ENCODE measurements at places on chromosomes 6 and 20.

- no peak for DNase-seq
These were observed 155.1 kb downstream of the BTBD9 start for GRCh38 chr6:38484656-38485055.

DNA sequence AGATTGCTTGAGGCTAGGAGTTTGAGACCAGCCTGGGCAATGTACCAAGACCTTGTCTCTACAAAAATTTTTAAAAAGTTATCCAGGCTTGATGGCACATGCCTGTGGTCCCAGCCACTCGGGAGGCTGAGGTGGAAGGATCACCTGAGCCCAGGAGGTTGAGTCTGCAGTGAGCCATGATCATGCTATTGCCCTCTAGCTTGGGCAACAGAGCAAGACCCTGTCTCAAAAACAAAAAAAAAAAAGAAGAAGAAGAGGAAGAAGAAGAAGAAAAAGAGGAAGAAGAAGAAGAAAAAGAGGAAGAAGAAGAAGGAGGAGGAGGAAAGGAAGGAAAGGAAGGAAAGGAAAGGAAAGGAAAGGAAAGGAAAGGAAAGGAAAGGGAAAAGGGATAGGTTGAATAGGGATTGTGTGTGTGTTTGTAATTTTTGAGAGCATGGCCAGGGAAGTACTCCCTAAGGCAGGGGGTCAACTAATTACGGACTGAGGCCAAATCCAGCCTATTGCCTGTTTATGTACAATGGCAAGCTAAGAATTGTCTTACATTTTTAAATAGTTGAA lies 43.0 kb upstream of the ZNF217 start:
- DNase-seq, result no peak

DNA sequence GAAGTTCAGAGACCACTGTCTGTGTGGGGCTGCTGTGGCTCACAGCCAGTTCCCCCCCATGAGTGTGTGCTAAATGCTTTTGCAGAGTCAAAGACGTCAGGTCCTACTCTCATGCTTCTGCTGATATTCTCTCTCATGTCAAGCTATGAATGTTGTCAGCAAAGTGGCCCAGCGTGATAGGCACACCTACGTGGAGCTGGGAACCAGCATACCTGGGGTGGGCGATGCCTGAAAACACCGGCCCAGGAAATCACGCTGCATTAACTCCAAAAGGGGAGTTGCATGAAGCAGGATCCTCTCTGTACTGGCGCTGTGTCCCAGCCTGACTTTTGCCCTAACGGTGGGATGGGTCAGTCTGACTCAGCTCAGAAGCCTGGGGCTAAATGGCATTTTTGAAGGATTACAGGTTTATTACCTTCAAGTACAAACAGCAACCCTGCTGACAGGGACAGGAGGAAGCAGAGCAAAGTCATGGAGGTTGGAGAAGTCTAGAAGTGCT lies 9.0 kb upstream of the MRPS10 start:
- peak; percentile 65 for DNase-seq

GRCh38 chr6:127792616-127793015 lies 108.2 kb downstream of the THEMIS start:
- no peak for DNase-seq

- DNase-seq, result no peak
These were observed 110.7 kb downstream of the KIF6 start for GRCh38 chr6:39614393-39614950.

- DNase-seq, result no peak
These were observed 35.1 kb downstream of the SNRNP48 start for GRCh38 chr6:7624796-7625710.

DNA sequence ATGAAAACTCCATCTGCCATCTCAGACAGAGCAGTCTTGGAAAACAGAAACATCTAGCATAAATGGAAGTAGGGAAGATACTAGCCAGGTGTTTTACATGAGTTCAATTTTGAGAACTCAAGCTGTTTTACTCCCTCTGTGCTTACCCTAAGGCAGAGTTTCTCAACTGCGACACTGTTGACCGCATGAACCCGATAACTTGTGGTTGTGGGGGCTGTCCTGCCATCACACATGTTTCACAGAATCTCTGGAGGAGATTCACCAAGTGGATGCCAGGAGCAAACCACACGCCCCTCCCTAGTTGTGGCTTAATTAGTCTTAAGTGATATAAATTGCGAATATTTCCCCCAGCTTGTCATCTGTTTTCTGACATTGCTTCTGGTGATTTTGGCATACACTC lies 2.3 kb upstream of the SERPINB6 start:
- no peak for DNase-seq

DNA sequence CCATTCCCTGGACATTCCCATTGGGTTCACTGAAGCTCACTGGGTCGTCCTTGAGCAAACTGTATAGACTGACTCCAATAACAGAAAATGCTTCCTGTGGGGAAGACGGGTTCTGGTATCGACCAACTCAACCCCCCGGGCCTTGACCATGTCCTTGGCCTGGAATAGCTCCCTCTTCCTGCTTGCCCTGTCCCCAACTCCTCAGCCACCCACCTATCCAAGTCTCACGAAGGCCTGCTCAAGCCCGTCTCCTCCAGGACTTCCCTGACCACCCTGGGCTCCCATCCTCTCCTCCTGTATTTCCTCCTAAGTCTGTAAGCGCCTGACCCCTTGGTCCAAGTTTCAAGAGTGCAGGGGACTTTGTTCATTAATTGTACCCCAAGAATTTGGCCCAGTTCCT lies 2.8 kb upstream of the HMGA1 start:
- DNase-seq, result peak; percentile 3

DNA sequence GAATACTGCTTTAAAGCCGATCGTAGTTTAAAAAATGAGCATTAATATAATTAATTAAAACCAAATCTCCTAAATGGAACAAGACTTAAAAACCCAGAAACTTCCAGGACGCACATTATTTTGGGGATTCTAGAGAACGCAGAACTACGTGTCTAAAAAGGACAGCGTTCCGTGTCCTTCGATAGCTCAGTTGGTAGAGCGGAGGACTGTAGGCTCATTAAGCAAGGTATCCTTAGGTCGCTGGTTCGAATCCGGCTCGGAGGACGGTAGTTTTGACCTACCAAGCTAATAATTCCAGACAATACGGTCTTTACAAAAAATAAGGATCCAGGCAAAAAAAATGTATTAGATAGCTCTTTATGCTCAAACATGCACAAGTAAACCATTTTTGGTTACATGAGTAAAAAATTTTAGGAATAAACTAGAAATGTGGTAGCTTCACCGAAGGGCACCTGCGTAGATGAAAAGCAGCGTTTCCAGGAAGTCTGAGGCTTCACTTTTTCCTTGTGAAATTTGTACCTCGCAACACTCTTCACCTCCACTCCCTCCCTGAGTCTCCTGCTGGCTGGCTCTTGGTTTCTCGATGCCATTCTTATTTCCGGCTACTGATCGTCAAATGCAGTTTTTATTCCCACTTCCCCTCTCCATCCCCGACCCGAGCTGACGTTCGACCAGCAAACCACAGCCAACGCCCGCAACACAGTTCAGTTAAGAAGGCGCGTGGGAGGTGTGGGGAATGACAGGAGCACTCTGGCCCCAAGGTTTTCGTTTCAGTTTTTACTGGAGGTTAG lies 19.6 kb upstream of the ABT1 start:
- DNase-seq, result peak; percentile 61

DNA sequence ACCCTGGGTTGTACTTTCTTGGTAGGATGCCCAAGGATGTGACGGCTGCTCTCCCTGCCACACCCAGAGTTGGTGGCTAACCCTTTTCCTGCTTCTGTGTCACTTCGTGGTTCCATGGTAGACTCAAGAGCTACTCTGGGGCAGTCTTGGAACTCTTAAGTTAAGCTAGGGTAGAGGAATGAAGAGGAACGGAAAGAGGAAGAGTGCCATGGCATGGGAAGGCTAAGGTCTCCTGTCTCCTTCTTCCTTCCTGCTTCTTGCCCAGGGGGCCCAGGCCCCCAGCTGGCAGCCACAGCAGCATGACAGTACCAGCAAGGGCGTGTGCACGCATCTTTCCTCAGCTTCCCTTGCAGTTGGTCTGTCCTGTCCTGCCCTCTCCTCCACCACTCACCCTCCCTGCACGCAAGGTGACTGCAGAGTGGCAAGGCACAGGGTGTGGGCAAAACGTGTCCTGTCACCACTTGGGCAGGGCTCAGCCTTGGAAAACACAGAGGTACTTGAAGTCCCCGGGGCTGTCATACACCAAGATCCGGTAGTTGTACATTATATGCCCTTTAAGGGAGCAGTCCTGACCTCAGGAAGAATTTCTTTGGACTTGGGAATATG lies 39.8 kb upstream of the TGM3 start:
- DNase-seq, result no peak

- DNase-seq, result no peak
These were observed 182.0 kb downstream of the DOK5 start for GRCh38 chr20:54657268-54657826.

- DNase-seq, result no peak
These were observed 6.5 kb upstream of the ZNF343 start for GRCh38 chr20:2515203-2515602.

GRCh38 chr20:31908424-31908823 lies 38.0 kb downstream of the TTLL9 start:
- no peak for DNase-seq

- DNase-seq, result no peak
These were observed 4.7 kb downstream of the DSN1 start for GRCh38 chr20:36768768-36769430.

GRCh38 chr6:45432977-45433376 lies 55.2 kb upstream of the SUPT3H start:
- DNase-seq, result no peak

DNA sequence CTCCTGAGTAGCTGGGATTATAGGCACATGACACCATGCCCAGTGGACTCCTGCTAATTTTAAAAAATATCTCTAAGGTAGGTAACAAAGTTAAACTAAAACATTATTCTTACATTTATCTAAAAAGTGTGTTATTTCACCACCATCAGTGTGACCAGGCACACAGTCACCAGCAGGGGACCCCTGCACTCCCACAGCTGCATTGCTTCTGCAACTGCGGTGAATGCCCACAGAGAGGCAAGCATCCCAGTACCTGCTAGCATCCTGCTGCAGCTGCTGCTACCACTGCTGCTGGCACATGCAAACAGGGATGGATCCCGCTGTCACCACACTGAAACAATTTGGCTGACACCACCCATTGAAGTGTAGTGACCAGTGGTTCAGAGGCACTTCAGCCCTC lies 21.9 kb upstream of the EPB41L2 start:
- DNase-seq, result no peak

- no peak for DNase-seq
These were observed 55.6 kb downstream of the FRK start for GRCh38 chr6:116004841-116005815.

DNA sequence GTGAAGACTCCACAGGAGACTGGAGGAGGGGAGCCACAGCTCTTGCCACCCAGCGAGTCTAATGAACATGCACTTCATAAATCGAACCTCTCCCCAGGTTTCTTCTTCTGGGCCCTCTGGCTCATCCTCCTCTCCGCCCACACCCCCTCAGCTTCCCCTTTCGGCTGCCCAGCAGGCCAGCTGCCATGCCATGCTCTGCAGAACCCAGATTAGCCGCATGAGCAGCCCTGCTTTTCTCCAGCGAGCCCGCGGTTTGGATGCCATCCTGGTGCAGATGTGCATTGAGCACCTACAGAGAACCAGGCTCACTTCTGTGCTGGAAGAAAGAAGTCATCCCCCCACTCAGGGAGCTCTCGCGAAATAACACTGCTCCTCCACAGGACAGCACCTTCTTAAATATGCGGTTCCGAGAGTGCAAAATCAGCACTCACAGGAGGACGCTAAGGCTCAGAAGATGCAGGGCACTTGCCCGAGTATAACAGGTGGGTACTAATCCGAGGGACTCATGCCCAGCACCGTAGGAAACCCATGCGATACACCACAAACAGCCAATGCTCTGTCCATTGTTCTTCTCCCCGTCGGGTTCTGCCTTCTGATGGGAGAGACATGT lies 143.0 kb upstream of the THBS2 start:
- DNase-seq, result no peak

DNA sequence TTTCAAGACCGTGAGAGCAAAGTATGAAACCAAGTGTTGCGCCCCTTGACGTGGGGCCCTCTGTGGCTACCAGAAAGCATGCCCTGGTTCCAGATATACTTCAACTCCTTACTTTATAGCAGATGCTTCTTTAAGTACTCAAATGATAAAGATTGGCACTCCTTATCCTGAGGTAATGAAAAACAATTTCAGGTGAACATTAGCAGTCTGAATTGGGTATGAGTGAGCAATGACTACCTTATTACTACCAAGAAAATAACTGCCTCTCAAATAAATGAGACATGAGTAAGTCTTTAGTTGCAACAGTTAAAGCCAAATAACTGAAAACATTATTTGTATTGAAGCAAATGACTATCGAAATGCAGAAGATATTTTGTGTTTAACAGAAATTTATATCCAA lies 408.7 kb downstream of the MMUT start:
- DNase-seq, result no peak

- peak; percentile 60 for DNase-seq
These were observed 25.5 kb upstream of the PRL start for GRCh38 chr6:22322103-22323030.

- peak; percentile 81 for DNase-seq
These were observed 930 bp downstream of the THBD start for GRCh38 chr20:23048283-23049200.

DNA sequence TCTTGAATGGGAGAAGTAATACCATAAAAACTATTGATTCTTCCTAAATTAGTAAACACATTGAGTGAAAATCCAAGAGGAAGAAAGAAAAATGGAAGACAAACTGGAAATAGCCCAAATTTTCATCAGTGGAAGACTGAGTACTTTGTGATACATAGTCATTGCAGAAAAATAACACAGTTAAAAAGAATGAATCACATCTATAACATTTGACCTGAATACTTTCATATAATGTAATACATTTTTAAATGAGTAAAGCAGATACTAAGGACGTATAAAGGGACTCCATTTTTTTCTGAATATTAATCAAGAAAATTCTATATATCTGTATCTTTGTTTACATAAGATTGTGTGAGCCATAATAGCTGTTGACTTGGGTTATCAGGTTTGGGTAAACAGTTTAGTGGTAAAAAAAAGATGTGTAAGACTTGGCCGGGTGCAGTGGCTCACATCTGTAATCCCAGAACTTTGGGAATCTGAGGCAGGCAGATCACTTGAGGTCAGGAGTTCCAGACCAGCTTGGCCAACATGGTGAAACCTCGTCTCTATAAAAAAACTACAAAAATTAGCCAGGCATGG lies 4.3 kb upstream of the SLC17A2 start:
- DNase-seq, result no peak

DNA sequence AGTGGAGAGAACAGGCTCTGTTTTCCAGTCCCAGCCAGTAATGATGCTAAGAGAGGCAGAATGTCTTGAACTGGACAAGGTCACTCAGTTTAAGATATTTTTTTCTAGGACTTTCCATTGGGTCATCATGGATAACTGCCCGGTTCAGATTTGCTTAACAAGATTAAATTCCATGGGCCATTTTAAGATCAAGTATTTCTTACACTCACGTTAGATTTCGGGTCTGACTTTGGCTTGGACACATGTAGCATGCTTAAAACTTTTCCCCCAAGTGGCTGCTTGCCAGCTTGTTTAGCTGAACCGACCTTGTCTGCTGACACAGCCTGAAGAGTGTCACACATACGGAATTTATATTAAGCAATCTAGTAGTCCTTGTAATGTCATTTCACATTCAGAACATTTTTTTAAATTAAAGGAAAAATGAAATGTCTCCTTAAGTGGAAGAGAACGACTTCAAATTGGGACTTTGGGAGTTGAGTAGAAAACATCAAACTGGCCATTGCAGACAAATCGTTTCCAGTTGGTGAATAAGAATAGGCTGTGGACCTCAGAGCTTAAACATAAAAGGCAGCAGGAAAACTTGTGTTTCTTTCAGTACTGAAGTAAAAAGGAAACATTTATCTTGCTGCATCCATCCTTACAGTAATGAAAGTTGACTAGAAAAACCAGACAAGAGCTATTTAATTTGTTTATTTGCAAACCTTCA lies 29.0 kb downstream of the ARMC2 start:
- peak; percentile 71 for DNase-seq

GRCh38 chr6:15538106-15538505 lies 124.7 kb downstream of the DTNBP1 start:
- no peak for DNase-seq
